HS-5 (cell line): ENCODE measurements at places on chromosomes 11 and 22.

- no peak for DNase-seq
Observed at GRCh38 chr22:34760276-34761008, 305.5 kb upstream of the ISX start.

GRCh38 chr22:26927821-26928220, 270.4 kb downstream of the MIAT start:
- DNase-seq = no peak

DNA sequence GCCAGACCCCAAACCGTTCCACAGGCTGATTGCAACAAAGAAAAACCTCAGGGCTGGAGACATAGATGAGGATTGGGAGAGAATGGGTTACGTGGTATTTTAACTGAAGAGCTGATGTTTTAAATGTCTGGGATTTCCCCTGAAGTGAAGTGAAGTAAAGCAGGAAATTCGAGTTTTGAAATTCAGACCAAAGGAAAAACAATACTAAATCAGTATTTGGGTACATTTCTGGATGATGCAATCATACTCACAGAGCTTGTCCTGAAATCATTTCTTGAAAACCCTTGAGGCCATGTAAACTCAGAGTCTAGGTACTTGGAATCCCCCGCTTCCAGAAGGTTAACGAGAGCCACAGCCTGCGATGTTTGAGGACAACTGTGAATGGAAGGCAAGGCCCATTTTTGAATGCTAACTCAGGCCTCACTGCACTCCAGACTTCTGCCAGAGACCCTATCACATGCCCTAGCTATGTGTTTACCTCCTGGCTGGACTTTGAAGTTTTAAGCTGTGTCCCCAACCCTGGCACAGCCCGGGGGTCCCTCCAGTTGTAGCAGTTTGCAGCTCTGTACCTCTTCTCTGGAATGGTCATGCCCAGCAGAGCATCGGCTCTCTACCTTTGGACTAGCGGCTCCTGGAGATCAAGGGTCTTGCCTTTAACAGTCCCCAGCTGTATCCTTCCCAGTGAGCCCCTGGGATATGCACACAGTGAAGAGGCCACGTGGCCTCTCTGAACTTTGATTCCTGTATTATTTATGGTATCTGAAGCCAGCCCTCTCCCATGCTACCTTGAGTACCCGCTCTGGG, 5.4 kb upstream of the FTH1 start:
- no peak for DNase-seq

GRCh38 chr22:37778370-37779009, 29.2 kb upstream of the GCAT start:
- no peak for DNase-seq

GRCh38 chr11:720017-720641, 14.1 kb downstream of the EPS8L2 start:
- DNase-seq = no peak

GRCh38 chr11:77403211-77403610, 70.7 kb downstream of the PAK1 start:
- no peak for DNase-seq

DNA sequence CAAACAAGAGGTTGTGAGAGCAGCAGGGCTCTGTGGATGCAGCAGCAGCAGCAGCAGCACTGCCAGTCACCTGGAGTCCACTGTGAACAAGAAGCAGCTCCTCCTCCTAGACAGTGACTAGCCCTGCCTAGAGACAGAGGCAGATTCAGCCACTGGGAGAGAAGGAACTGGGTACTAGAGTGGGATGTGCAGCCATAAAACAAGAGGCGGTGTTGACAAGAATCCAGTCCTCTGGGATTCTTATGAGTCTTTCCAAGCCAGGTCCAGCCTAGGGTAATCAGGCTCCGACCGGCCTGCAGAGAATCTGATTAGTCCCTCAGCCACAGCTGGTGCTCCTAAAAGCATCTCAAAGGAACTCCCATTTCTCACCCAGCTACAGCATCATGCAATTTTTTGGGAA, 83.9 kb upstream of the USP47 start:
- no peak for DNase-seq

- no peak for DNase-seq
Observed at GRCh38 chr11:131908316-131908715, 537.9 kb downstream of the NTM start.

DNA sequence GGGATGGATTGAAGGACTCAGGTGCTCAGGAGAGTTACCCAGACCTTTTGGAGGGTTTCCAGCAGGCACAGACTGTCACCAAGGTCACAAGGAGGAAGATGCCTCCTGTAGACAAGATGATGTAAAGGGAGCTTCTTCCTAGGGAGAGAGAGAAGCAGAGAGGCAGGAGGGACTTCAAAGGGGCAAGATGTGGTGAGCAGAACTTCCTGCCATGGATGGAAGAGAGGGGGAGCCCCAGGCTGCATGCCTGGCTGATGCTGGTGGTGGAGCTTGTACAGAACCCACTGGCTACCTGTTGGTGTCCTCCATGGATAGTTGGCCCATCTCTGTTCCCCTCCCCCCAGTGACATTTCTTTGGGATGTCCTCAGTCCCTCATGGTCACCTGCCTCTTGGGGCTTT, 4.2 kb downstream of the HEPN1 start:
- DNase-seq = no peak

- no peak for DNase-seq
Observed at GRCh38 chr11:96130061-96130620, 206.2 kb upstream of the MTMR2 start.

GRCh38 chr11:78192223-78192719, 3.6 kb downstream of the USP35 start:
- DNase-seq = no peak

GRCh38 chr11:27786331-27786730, 86.1 kb upstream of the BDNF start:
- DNase-seq = no peak

GRCh38 chr11:34405079-34405858, 33.5 kb upstream of the CAT start:
- peak; percentile 49 for DNase-seq

- no peak for DNase-seq
Observed at GRCh38 chr11:65488273-65489034, 10.4 kb upstream of the MALAT1 start.

- no peak for DNase-seq
Observed at GRCh38 chr11:111010391-111011274, 234.9 kb upstream of the POU2AF2 start.

- DNase-seq = no peak
Observed at GRCh38 chr11:35947437-35947836, 3.6 kb downstream of the LDLRAD3 start.

DNA sequence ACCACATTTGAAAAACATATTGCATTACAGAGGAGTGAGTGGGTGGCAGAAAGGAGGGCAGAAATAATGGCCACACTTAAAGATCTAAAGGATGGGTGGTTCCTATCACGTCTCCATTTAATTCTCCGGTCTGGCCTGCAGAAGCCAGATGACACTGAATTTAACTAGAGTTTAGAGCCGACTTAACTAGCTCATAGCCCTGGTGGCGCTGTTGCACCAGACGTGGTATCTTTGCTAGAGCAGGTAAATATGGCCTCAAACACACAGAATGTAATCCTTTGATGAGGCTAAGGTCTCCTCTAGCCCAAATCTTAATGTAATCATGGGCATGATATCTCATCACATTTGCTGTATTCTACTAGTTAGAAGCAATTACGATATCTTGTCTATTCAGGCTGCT, 51.5 kb upstream of the GAL start:
- DNase-seq = peak; percentile 10
